Naive B cell (primary cell): ENCODE measurements at places on chromosomes 7 and 10.
A peak's percentile ranks its signal among the peaks of the same experiment; 100 is the strongest.

- DNase-seq = no peak
Measured at GRCh38 chr7:38716397-38716796, 85.2 kb upstream of the AMPH start.

DNA sequence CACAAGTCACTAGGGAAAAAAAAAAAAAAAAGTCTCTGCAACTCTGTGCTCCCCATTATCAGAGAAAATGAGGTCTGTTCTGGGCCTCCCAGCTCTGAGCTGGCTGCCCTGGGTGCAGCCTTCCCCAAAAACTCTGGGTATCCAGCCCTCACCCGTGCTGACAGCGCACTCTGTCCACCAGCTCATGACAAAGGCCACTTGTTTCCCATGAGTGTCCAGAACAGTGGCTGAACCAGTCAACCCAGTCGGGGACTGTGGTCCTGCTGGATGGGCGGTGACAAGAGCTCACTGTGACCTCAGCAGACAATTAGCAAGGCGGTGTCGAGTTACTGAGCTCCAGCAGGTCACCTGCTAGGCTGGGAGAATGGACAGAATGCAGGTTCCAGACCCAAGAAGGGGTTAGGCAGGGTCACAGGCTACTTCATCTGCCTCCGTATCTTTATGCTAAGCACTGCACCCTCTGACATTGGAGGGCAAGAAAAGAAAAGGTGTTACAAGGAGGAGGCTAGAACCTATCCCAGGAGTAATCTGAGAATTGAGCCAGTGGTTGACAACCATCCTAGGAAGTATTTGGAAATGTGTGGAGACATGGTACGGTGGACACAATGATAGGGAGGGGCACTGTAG is 37.2 kb downstream of the DLG5 start:
- DNase-seq = no peak

DNA sequence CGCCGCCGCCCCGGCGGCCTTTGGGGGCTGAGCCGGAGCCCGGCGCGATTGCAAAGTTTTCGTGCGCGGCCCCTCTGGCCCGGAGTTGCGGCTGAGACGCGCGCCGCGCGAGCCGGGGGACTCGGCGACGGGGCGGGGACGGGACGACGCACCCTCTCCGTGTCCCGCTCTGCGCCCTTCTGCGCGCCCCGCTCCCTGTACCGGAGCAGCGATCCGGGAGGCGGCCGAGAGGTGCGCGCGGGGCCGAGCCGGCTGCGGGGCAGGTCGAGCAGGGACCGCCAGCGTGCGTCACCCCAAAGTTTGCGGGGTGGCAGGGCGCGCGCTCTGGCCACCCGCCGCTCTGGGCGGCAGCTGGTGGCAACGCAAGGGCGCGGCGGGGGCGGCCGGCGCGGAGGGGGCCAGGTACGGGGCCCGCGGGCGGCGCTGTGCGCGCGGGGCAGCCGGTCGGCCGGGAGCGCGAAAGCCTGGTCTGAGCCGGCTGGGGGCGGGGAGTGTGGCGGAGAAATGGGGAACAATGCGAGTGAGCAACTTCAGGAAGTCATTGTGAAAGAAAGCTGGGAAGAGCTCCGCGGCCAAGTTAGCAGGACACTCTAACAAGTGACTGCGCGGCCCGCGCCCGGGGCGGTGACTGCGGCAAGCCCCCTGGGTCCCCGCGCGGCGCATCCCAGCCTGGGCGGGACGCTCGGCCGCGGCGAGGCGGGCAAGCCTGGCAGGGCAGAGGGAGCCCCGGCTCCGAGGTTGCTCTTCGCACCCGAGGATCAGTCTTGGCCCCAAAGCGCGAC is at the start of gene IKZF1:
Gene IKZF1, plus strand, starts transcription at position 588 of the 782 bp plus-strand sequence. CDS start 14,346 bp downstream, outside the sequence.
- DNase-seq = peak; percentile 68

DNA sequence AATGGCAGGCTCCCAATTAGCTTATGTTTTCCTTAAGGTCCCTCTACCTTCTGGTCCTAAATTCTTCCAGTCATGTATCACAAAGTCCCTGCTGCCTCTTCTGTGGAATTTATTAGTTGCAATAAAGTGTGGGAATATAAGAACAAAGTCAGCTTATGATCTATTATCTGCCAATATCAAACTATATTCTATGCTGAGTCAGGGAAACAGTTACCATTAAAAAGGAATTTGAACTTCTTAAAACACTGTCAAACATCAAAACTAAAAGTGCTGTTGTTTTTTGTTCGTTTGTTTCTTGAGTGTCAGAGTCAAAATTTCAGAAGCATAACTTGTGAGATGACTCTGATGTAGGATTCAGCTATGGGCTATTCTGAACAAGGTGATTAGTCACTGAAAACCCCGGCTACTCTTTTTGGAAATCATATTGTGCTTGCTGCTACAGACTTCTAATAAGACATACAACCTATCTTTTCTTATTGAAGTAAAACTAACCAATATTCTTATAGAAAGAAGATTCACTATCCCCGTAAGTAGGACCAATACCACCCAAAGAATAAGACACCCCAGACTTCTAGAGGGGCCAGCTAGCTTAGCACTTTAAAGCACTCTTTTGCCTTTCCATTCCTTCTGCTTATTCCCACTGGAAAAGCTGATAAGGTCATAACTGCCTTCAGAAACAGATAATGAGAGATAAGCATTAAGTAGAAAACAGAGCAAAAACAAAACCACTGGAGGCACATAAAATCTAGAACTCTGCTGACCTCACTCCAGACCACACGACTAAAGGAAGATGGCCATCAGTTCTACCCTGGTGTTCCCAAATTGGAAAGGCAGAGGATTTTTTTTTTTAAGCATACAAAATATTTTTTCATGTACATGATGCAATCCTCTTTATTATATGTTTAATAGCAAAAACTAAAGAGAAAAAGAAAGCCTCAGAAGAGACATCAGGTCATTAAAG is 370.6 kb downstream of the PARD3 start:
- no peak for DNase-seq

DNA sequence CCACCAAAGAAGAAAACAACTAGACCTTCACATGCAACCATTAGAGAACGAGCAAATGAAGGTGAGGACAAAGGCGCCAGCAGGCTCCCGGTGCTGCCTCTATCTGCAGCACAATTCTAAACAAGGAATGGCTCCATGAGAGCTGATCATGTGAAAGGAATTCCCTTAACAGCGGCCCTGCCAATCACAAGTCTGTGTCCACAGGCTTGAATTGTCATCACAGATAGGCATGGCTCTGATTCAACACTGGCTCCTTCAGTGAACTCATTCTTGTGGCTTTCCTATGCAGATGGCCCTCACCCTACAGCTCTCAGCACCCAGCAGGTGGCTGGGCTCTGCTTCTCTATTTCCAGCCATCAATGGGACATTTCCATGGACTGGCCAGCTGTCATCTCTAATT is 36.2 kb downstream of the LAMB1 start:
- no peak for DNase-seq

- DNase-seq = no peak
Measured at GRCh38 chr7:35849158-35849831, 48.4 kb downstream of the SEPTIN7 start.

DNA sequence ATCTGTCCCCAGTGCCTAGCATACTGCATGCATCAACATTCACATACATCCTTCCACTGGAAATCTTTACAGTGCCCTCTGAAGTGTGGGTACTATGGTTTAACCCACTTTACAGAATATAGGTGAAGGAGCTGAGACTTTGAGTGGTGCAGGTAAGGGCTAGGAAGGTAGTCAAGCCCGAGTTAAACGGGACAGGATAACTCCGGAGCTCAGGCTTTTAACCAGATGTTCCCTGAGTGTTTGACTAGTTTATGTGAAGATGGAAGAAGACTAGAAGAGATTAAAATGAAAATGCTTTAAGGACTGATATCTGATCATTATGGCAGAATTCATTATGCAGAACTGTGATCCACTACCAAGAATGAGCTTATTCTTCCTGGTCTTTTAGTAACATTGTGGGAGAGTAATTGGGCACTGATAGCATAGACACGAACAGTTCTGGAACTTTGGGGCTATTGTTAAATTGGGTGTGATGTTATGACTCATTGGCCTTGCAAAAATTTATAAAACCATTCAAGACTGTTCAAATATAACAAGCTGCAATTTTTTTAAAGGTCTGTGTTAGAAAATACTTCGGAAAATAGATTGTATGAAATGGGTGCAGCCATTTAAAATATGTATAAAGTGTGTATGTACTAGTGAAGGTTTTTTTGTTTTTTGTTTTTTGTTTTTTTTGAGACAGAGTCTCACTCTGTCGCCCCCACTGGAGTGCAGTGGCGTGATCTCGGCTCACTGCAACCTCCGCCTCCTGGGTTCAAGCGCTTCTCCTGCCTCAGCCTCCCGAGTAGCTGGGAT is 4.4 kb downstream of the CUL1 start:
- no peak for DNase-seq

GRCh38 chr7:2785071-2785500 is 59.0 kb downstream of the GNA12 start:
- DNase-seq = no peak
